Inflammatory macrophage (primary cell): ENCODE measurements at places on chromosomes 1 and 21.
A peak's percentile ranks its signal among the peaks of the same experiment; 100 is the strongest.

DNA sequence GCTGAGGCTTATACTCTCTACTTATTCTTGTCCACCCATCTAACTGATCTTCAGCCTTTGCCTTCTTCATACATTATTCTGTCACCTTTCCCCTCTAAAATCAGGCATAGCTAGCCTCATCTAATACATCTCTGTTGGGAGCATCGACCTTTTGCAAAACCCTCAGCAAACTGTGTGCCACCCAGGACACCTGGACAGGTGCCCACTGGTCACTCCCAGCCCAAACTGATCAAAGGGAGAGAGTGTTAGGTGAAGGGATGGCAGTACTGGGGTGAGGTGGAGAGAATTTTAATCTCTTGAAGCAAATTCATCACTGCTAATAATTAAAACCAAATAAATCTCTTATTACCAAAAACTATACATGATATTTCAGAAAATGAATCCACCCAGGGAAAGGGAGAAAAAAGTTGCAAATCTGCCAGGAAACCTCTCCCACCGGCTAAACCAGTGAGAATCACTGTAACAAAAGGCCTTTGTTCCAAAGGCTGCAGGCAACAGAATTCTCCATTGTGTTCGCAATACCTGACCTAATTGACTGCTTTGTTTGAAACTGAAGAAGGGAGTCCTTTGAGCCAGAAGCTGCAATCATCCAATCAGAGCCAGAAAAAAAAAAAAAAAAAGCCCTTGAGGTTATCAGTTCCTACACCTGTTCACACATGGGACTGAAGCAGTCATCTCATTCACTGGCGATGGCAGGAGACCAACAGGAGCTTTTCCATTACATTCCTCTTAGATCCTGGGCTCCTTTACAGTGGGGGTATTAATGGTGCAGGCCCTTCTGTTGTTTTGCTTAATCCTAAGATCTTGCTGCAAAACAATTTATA is 172.6 kb downstream of the APP start:
- no peak for DNase-seq

DNA sequence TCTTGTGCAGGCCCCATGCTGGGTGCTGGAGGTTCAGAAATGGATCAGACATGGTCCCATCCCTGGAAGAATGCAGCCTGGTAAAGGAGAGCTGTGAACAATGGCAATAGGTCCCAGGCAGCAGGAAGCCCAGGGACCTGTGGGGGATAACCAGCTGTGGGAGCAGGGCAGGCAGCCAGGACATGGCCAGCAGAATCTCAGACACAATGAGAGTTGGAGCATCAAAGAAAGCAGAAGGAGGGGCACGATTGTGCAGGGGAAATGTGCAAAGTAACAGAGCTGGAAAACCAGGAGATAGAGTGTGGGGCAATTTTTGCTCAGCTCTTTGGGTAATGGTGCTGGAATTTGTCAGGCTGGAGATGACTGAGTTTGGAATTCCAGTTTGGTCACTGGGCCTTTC is 44.3 kb downstream of the C8B start:
- DNase-seq = no peak

- DNase-seq = no peak
Observed at GRCh38 chr1:3139451-3139852, 70.4 kb downstream of the PRDM16 start.

GRCh38 chr1:188641566-188642211 is 1812.9 kb downstream of the PLA2G4A start:
- no peak for DNase-seq

DNA sequence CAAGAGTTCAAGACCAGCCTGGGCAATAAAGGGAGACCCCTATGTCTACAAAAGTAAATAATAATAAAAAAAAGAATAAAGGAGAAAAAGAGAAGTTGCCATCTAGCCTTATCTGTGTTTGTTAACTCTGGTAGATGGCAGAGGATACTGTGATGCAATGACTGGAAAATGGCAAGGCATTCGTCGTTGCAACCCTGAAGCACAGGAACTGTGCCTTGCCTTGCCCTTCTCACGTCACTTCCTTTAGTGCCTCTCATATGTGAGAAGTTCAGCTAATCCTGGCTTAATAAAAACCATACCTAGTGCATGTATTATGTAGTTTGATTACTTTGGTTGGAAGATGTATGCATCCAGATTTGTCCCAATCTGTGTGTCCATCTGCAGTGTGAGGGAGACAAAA is 25.8 kb upstream of the PIGC start:
- peak; percentile 67 for DNase-seq

DNA sequence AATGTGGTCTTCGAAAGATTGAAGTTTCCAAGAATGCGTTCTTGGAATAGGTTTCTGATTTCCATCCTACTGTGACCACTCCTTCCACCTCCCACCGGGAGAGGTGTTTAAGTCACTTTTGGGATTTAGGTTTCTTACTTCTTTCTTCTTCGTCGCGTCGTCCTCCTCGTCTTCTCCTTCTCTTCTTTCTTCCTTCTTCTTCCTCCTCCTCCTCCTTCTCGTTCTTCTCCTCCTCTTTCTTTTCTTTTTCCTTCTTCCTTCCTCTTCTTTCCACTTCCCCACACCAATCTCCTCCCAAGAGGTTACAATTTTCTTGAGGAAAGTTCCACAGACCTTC is 2.1 kb downstream of the CACHD1 start:
- DNase-seq = no peak

DNA sequence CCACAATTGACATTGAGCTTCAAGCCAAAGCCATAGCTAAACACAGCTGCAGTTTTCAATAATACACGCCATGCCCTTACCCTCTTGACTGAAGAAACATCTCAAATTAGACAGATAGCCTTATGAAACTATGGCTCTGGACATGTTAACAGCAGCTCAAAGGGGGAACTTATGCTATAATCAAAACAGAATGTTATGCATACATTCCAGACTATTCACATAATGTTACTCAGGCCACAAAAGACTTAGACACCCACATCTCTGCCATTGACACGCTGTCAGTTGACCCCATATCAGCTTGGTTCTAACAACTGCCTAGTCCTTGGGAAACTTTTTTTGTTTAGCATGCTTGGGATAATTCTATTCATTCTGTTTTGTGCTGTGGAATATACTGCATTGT is 2.3 kb upstream of the NENF start:
- no peak for DNase-seq

DNA sequence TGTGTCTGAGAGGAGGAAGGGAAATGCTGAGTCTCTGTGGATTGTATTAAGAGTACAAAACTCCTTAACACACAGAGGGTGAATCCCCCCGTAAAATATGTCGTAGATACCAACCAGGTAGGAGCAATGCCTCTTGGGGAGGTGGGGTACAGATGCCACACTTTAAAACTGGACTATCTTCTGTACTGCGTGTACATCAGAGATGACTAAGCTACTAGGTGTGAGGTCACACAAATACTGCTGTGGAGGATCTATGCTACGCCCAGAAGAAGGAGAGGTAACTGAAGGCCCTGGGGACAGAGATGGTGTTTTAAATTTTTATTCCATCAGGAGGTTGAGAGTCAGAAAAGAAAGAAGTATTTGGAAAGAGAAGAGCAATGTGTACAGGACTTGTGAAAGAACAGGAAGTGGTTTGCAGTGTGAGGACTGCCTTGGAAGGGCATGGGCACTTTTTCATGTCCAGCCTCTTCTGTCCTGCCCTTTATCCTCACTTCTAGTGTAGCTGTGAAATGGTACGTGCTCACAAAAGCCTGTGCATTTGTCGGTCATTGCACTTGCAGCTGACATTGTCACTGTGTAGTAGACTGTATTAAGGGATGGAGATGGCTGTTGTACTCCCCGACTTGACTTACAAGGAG is 287.8 kb upstream of the CHRM3 start:
- peak; percentile 33 for DNase-seq

DNA sequence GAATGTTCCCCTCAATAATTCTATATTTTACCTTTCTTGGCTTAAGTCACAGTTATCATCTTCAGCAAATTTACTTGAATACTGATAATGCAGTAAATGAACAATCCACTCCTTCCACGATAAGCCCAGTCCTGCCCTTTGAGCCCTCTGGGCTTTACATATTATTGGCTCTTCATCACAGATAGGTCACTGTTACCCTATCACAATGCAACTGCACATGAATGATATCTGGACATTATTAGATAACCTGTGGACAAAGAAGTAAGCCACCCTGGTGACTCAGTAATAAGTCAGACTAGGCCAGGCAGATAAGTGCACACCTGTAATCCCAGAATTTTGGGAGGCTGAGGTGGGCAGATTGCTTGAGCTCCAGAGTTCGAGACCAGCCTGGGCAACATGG is 69.4 kb downstream of the SPATA6 start:
- DNase-seq = no peak

DNA sequence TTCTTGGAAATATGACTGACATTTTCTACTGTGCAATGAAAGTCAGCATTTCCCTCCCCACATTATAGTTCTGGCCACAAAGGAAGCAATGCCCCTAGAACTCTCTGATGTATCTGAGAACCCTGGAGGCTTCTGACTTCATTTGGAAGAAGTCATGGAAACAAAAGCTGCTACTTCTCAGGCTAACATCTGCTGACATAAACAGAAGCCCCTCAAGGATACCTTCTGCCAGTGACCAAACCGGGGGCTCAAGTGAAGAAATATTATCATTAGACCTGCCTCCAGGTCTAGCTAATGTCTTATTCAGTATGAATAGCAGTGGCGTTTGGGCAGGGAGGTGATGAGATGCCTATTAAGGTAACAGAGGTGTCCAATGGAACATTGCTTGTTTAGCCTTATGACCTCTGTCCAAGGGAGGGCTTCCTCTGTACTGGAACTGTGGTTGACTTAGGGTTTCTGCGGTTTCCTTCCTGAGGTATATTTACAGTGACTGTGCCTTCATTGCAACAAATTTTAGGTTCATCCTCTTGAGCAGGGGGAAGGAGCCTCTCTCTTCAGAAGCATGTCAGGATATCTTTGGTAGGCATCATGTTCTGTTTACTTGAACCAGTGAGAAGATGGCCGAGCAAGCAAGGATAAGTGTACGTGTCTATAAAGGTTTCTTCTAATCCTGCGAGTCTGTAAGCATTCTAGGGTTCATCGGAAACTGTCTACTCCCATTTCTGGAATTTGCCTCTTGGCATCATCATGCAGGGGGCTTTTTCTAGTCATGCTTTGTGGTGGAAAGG is 161.7 kb downstream of the PBX1 start:
- DNase-seq = no peak

- DNase-seq = no peak
Observed at GRCh38 chr1:66490816-66491215, 43.1 kb upstream of the SGIP1 start.

DNA sequence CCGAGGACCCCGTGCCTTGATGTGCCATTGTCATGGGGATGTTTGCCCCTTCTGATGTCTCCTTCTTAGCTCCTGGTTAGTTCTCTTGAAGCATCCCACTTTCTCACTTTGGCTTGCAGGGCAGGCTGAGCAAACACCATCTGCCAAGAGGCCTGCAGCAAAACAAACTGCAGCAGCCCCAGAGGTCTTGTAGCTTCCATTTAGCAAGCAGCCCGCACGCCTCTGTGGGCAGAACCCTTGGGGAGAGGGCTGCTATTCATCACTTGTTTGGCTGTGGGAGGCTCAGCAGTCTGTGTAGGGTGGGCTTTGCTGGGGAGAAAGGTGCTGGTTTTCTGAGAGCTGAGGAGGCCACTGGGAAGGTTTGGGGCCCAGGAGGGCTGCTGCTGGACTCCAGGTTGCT is 56.7 kb downstream of the KCNC4 start:
- DNase-seq = no peak

- DNase-seq = peak; percentile 43
Observed at GRCh38 chr1:206814716-206815341, 42.5 kb upstream of the IL10 start.

GRCh38 chr21:42041246-42041645 is 29.9 kb upstream of the UMODL1 start:
- no peak for DNase-seq

- DNase-seq = no peak
Observed at GRCh38 chr1:80241566-80241965, 1235.0 kb upstream of the ADGRL4 start.

DNA sequence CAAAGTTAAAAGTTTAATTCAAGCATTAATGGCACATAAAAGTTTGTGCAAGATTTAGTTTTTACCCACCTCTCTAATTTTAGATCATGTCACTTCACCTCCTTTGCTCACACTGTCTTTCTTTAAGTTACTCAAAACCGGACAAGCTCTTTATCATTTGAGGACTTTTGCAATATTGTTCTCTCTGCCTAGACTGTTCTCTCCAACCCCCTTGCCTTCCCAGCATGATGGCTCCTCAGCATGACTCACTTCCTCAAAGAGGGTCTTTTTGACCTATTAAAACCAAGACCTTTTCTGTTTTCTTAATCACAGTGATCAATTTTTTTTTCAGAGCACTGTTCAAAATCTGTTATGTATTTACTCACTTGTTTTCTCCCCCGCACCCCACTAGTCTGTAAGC is 61.3 kb downstream of the XKR8 start:
- DNase-seq = no peak

- no peak for DNase-seq
Observed at GRCh38 chr1:20792196-20792595, 5.1 kb upstream of the HP1BP3 start.

DNA sequence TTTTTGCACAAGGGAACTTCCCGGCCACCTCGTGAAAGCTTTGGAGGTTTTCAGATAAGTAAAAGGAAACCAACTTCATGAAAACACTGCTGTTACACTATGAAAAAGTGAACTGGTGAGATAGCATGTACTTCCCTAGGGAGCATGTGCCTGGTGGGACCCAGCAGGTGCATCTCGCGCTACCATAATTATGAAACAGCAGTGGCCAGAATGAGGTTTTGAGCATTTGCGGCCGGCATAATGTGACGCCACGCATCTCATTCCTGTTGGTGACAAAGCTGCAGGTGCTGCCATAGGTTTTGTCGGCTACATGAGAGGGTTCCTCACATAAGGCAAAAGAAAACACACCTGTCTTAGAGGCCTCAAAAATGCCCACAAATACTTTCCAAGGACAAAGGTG is 1.7 kb downstream of the KRTAP10-3 start:
- no peak for DNase-seq

DNA sequence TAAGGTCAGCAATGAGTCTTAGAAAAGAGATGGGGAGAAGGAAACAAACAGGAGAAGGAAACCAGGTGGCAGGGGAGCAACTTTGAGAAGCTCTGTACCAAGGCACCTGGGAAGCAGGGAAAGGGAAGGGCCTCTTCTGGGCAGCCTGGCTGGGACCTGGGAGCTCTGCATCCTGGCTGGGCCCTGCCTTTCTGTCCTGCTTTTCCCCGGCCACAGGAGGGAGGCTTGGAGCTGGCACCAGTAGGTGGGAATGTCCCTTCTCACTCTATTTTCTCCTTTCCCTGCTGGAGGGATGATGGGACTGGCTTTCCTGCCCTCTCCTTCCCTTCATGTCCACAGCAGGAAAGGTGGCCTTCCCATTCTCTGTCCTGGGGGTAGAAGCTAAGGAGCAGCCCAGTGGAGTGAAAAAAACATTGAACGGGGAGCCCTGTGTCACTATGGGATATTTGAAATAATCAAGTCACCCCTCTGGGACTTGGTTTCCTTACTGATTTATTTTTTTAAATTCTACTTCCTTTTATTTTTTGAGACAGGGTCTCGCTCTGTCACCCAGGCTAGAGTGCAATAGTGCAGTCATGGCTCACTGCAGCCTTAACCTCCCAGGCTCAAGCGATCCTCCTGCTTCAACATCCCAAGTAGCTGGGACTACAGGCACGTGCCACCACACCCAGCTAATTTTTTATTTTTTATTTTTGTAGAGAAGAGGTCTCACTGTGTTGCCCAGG is 5.1 kb upstream of the NES start:
- no peak for DNase-seq
